Effector memory CD8-positive, alpha-beta T cell (primary cell): ENCODE measurements at places on chromosomes 4 and X.

- DNase-seq, result no peak
Measured at GRCh38 chrX:107935200-107935599, 47.0 kb downstream of the TEX13B start.

- DNase-seq, result no peak
Measured at GRCh38 chr4:166459621-166460020, 586.6 kb downstream of the TLL1 start.

- DNase-seq, result no peak
Measured at GRCh38 chr4:113059449-113060182, 10.2 kb downstream of the ANK2 start.

GRCh38 chr4:128349921-128350320, 62.3 kb upstream of the PGRMC2 start:
- no peak for DNase-seq

DNA sequence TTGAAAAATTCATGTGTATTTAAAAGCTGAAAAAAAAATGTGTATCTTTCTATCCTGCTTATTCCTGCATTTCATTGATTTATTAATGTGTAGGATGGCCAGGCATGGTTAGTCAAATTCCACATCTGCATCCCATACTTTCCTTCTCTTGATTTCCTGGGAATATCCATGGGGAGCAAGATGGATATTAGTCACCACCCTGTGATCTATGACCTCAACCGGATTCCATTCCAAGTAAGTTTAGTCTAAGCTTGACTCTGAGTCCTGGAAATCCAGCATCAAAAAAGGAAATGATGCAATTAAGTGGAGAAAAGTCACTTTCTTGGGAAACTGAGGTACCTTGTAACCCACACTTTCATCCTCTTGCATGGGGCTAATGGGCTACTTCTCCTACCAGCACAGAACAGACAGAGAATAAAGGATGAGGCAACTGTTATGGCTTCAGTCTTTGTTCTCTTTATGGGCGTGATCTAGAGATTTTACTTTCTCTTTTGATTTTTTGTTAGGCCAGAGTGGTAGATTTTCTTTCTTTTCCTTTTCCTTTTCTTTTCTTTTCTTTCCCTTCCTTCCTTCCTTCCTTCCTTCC, 17.1 kb upstream of the BEX4 start:
- no peak for DNase-seq

DNA sequence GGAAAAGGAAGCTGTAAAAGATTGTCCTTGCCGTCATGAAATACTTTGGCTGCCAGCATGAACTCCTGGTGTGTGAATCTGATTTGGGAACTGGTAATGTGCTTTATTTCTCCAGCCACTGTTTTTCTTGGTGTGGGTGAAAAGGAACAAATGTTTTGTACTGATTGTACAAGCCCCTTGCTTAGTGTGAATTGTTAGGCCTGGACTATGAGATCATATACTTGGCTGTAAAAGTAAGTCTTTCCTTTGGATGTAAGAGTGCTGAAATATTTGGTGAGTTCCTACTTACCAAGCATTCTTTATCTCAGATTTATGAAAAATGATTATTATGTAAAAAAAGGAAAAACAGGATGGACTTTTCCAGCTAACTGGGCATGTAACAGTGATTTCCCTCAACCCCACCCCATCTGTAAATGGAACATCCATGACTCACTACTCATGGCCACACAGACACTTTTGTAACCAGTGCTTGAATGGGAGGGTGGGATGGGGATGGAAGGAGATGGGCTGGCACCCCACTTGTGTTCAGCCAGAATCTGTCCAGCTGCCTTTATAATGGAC, 6.3 kb downstream of the FNIP2 start:
- DNase-seq, result no peak

DNA sequence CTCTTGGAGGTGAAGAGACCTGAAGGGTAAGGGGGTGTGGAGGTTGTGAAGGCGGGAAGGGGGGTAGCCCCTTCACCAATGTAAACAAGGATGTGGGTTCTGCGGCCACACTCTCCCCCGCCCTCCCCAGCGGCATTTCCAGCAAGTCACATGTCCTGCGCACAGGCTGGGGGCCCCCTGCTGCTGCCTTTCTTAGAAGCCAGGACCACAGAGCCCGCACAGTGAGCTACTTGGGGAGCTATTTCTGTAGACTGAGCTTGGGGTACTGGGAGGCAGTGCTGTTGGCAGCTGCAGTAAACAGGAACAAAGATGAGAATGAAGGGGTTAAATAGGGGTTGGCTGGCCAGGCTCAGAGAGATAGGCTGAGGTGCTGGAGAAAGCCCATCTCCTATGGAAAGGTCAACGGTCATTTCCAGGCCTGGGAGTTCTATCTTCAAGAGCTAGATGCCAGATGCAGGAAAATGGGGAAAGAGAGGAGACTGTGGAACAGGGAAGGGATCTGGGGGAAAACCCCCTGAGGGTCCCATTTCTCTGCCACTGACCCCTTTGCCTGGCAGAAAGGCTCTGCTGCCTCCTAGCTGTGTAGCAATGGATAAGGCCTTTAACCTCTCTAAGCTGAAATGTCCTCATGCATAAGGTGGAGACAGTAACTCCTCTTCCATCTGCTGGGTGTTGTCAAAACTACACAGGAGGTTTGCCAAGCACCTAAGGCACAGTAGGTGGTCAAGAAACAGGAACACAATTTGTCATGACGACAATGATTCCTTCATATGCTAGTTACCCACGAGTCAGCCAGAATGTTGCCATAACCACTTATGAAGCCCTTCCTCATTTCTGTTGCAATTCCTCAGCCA, 18.5 kb upstream of the PIM2 start:
- peak; percentile 83 for DNase-seq

DNA sequence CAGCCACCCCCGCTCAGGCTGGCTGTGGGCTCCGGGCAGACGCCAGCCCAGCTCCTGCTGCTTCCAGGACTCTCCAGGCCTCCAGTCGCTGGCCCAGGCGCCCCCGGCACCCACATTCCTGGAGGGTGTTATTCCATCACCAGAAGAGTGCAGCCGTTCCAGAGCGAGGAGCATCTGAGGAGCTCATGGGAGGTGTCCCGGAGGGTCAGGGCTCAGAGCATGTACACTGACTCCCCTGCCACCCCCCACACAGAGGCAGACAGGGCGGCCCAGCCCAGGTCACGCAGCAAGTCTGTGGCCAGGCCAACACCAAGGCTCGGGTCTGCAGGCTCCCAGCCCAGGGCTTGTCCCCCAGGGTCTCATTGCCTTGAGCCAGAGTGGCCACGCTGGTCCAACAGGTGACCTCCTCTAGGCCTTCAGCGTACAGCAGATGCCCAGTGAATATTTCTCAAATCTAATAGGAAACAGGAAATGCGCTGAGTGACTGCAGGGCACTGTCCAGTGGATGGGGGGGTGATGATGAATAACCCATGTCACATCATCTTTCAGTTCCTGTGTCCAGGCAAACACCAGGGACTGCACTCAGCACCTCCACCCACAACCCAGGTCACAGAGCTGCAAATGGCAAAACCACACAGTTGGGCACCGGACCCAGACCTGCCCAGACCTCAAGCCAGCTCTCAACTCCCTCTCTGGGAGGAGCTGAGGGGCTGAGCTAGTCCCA, 37.2 kb downstream of the ABLIM2 start:
- no peak for DNase-seq

DNA sequence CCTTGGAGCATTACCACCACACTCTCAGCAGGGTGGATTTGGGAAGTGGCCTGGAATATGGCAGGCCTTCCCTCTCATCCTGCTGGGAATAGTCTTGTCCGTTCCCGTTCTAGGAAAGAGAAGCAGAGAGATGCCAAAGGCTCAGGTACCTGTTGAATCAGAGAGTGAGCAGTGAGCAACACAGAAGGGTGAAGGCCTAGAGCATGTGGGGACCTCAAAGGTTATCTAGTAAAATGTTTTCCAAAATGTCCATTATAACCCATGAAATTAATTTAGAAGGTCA, 30.8 kb downstream of the SLC16A2 start:
- no peak for DNase-seq

DNA sequence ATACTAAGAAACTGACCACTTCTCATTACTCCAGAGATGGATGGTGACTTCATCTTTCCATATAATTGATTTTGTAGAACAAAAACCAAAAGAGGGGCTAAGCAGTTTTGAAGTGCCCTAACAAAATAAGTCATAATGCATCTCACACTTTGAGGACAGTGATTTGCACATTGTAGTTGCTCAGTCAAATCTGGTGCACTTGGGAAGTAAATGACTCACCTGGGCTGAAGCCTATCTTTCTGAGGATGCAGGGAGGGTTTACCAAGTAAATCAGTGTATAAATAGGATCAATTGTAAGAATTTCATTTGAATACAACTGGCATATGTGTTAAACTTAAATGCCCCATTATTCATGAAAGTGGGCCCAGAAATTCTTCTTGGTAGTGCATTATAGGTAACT, 134.2 kb downstream of the DCLK2 start:
- no peak for DNase-seq

- DNase-seq, result no peak
Measured at GRCh38 chrX:11050013-11050412, 61.1 kb upstream of the HCCS start.

DNA sequence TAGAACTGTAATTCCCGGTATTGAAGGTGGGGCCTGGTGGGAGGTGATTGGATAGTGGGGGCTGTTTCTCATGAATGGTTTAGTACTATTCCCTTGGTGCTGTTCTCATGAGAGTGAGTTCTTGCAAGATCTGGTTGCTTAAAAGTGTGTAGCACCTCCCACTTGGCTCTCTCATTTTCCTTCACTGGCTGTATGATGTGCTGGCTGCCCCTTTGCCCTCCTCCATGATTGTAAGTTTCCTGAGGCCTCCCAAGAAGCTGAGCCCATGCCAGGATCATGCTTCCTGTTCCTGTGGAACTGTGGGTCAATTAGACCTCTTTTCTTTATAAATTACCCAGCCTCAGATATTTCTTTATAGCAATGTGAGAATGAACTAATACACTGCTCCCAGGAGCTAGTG, 8.7 kb downstream of the ANXA10 start:
- no peak for DNase-seq

DNA sequence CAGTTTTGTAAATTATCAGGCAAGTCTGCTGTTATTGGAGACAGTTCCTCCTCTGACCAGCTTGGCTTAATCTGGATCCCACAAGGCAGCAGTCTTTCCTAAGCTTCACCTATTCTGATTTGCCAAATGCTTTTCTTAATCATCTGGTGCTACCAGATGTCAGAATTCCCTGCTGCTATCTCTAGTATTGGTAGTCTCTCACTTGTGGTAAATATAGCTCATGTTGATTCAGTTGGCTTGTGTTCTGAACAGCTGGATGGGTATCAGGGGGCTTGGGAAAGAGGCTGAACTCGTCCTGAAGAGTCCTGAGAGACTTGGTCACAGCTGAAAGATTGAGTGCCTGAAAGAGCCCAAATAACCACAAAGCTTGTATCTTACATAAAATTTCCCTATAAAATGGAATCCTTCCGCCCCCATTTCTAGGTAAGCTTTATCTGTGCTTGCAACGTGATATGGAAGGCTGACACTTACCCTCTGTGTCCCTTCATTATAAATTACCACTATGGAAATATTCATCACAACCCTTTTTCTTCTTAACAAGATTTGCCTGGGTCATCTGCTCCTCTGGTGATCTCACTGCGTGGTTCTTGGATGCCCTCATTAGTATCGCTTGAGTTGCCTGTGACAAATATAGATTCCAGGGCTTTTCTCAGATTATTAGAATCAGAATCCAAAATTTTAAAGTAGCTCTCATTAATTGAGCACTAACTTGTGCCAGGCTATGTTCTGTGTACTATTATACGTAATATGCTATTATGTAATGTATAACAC, 104.1 kb upstream of the GPRIN3 start:
- DNase-seq, result no peak

DNA sequence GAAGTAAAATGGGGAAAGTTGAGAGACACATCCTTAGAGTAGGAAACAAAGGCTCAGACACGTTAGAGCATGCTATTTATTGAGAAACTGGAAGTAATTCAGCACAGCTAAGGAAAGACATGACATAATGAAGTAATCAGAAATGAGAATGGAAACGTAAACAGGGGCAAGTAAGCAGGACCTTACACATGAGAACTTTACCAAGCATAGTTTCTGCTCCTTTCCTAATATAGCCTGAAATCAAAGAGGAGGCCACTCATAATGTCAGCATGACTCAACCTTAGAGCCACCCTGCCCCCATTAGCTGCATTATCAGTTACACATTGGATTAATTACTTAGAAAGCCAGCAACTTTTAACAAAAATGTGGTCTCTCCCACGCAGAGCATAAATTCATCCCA, 558.3 kb upstream of the GRIA3 start:
- DNase-seq, result no peak

GRCh38 chr4:156888762-156889161, 82.8 kb downstream of the PDGFC start:
- no peak for DNase-seq

DNA sequence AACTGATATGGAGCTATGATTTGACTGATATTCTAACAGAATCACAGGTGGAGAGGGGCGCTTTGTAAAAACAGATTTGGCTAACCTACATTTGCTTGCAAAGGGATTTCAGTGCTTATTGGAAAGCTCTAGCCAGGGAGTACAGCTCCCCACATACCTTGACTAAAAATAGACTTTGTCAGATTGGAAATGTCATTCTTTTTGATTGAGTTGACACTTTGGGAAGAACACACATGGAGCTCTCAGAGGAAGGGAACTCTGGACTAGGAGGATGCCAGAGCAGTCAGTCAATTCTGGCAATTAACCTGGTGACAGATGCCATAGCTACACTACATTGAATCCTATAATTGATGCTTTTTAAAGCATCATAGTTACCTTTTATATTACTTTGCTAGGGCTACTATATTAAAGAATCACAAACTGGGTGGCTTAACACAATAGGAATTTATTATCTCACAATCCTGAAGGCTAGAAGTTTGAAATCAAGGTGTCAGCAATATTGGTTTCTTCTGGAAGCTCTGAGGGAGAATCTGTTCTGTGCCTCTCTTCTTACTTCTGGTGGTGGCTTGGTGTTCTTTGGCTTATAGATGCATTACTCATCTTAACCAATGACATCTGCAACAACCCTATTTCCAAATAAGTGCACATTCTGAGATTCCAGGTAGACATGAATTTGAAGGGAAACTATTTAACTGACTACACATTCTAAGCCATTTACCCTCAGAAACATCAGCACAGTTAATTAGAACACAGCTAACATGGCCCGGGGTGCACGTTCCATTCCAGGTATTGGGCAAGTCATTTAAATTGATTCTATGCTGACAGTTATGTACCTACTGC, 8.4 kb upstream of the HERC3 start:
- DNase-seq, result no peak

- DNase-seq, result no peak
Measured at GRCh38 chrX:110684653-110685052, 111.0 kb downstream of the CHRDL1 start.

DNA sequence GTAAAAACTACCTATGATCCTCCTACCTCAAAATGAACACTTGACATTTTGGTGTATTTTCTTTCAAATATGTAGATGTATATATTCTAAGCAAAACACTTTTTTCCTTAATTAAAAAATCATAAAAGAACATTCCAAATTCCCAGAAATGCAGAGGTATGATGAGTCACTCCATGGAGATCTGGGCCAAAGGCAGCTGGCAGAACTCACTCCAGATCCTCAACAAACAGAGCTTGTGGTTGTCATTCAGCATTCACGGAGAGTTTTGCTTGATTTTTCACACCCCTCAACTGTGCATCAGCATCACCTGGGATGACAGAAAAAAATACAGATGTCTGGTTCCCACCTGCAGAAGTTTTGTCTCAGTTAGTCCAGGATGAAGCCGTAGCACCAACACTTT, 144.6 kb downstream of the KIT start:
- DNase-seq, result no peak
